NCI-H1694 treated with DMSO at 0.1 percent for 48 hours (cell line): ENCODE measurements at places on chromosomes 12 and 14.

DNA sequence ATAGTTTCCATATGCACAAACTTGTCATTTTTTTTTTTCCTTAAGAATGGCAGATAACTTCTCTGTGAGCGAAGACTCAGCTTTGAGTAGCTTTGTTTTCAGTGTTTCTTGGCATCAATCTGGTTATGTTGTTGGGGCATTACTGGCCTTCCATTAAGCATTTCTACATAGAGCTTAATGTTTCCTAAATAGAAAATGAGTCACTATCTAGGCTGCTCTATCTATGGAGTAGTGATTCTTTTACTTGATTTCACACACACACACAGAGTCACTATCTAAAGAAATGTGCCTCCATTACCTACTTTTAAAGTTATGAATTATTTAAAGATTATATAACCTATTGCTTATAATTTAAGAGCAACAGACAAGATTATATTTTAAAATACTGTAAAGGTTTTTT, 53.9 kb downstream of the TMEM260 start:
- DNase-seq, result no peak

GRCh38 chr12:3133405-3133783, 56.2 kb downstream of the TSPAN9 start:
- no peak for DNase-seq

DNA sequence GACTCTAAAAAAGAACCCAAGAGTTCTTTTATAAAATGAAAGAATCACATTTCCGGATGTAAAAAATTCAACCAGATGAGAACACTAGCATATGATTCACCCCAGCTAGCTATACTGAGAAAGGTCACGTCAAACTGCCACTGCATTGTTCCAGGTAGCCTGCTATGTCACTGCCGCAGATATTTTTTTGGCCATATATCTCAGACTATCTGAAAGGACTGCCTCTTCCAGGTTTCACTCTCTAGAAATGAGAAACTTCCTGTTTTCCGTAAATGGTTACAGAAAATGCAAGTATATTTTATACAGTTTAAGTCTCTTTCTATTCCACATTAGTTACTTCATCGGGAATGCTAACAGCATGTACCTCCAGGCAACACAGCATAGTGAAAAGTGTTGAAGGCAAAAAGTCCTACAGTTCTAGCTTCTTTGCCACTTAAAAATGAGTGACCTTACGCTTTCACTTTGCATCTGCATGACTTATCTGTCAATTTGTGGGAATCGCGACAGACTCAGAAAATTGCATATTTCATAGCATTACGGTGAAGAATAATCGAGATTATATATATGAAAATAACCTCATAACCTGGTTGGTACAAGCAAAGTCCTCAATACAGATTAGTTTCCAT, 105.2 kb downstream of the MED13L start:
- no peak for DNase-seq

- DNase-seq, result peak; percentile 86
Measured at GRCh38 chr14:89915114-89915878, 39.2 kb downstream of the EFCAB11 start.

- DNase-seq, result no peak
Measured at GRCh38 chr14:75725481-75725880, 64.4 kb downstream of the TTLL5 start.

DNA sequence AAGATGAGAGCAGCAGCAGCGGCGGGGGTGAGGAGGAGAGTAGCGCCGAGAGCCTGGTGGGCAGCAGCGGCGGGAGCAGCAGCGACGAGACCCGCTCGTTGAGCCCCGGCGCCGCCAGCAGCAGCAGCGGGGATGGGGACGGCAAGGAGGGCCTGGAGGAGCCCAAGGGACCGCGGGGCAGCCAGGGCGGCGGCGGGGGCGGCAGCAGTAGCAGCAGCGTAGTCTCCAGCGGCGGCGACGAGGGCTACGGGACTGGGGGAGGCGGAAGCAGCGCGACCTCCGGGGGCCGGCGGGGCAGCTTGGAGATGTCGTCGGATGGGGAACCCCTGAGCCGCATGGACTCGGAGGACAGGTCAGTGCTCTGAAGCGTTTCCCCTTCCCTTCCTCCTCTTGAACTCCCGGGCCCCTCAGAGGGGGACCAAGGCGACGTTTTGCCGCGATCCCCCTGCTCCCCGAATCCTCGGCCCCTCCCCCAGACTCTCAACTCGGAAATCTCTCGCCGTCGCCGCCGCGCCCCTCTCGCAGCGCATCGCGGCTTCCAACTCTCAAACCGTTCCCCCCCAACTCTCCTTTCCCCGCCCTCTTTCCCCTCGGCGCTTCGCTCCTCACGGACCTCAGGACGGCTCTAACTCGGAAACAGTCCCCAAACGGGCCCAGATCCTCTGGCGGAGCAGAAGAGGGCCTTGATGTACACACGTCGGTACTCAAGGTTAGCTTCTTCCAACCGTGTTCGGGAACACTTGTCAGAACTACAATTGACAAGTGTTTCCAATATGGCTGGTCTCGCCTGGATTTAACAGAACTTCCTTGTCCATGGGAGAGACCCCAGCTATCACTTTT, 947 bp downstream of the AEBP2 start:
- DNase-seq, result peak; percentile 19

DNA sequence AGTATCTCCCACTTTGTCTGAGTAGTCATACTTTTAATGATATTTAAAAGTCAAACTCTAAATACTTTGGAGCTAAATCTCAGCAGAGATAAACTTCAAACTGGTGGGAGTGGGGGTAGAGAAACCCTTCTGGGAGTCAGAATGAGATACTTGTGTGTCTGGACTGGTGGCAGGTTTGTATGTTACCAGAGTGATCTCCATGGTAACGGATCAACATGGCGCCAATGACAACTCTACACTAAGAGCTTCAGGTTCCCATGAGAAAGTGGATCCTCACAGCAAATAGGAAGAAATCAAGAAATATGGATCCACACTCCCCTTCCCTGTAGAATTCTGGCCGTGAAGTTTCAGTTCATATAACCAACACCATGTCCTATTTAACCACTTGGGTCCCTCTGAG, 121.9 kb downstream of the ETV6 start:
- no peak for DNase-seq

DNA sequence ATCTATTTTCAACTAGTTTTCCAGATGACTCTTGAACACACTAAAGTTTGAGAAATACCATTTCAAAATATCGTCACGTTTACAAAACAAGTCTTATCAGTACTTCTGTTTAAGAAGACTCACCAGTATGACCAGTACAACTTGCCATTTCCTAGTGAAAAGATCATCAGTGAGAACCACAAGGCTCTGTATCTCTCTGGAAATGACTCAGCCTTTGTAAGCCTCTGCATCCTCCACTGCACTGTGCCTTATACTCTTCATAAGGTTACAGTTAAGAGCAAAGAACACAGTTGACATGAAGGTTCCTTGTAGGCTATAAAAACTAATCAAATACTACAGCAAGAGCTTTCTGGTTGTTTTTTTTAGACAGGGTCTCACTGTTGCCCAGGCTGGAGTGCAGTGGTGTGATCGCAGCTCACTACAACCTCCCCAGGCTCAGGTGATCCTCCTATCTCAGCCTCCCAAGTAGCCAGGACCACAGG, 5.7 kb upstream of the VTI1B start:
- no peak for DNase-seq

- no peak for DNase-seq
Measured at GRCh38 chr12:119176267-119177055, 2.3 kb upstream of the HSPB8 start.

DNA sequence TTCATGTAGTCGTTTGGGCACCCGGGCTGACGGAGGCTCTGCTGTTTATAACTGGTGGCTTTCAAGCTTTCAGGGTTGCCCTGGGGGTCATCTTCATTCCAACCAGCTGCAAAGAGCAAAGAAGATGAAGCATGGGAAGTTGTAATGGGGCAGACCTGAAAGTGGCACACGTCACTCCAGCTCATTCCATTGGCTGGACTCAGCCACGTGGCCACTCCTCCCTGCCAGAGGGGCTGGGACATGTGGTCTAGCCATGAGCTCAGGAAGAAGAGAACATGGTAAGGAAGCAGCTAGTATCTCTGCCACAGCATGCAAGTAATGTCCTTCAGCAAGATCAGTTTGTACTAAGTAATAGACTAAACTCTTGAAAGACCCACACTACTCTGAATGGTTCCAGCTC, 51.7 kb upstream of the FERMT2 start:
- DNase-seq, result no peak

- no peak for DNase-seq
Measured at GRCh38 chr14:31283153-31283552, 75.6 kb upstream of the HECTD1 start.

DNA sequence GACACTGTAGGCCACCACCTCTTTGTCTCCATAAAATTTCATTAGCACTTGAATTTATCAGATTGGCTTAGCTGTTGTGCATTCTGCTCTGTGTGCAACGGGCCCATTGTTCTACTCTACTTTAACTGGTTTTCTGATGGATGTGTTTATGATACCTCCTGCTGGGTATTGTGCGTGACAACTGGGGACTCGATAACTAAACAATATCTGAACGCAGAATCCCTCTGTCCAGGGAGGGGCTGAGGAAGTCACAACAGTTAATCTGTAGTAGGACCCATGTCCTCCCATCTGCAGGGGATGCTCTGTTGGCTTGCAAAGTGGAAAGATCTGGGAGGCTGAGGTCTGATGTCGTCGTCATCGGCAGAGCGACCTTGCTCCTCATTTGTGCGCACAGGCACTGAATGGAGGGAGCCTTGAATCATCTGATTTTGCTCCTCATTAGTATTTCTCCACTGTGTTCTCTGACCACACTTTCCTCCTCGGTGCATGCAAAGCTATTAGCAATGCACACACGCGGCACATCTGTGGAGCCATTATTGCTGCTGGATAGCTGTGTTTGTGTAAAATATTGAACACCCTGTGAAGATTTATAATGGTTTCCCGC, 422.5 kb downstream of the NRXN3 start:
- no peak for DNase-seq

- DNase-seq, result no peak
Measured at GRCh38 chr14:89827265-89827664, 127.3 kb downstream of the EFCAB11 start.

DNA sequence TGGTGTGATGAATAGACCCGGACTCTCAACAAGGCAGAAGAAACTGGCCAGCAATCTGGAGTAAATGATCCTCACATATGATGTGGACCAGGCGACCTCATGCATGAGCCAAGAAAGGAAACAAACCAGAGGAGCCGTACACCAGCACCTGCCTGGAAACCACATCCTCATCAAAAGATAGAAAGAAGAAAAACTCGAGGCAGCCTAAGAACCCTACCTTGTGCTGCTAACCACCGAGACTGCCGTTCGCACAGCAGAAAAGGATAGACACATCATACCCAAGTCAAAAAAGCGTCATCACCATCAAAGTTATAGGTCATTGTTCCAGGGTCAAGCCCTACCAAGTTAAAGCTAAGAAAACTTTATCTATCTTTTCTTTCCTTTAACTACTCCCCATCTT, 66.7 kb downstream of the RESF1 start:
- no peak for DNase-seq

DNA sequence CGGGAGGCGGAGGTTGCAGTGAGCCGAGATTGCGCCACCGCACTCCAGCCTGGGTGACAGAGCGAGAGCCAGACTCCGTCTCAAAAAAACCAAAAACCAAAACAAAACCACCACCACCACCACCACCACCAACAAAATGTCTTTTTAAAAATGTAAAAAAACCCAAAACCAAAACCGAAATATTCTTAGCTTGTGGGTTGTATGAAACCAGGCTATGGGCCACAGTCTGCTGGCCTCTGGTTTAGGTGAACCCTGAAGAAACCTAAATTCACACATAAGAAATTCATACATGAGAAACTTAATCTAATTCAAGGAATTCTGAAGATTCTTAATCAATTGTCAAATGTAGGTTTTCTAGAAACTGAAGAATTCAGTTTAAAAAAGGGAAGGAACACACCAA, 37.6 kb downstream of the INSM2 start:
- no peak for DNase-seq

GRCh38 chr14:68665792-68666204, 127.1 kb downstream of the ZFP36L1 start:
- no peak for DNase-seq

GRCh38 chr14:26204728-26205479, 392.9 kb downstream of the NOVA1 start:
- no peak for DNase-seq

- no peak for DNase-seq
Measured at GRCh38 chr14:35305633-35306032, 13.5 kb downstream of the PSMA6 start.

DNA sequence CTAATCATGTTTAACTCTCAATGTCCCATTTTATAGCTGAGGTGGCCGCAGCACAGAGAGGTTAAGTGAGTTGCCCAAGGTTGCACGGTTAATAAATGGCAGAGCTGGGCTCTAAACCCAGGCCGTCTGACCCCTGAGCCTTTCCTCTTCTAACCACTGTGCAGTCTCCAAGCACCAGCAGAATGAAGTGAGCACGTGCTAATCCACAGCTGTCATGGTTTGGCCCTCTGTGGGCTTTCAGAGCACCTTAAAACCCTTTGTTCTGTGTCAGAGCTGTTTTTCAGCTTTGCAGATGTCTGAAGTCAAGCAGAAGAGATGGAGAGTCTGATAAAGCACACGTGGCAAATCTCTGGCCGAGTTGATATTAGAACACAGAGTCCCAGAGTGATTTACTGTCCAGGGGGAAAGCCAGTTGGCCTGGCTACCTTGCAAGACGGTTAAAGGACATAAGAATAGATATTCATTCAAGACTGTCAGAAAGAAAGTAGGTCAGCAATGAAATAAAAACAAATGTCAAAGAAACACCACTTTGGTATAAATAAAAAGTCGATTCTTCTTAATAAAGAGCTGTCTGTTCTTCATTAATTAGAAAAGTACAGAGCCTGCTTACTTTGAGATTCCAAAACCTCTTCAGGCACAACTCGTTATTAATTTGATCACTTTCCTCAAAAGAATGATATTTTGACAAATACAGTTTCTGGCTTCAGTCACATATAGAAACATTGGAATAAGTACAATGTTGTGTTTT, 107.3 kb downstream of the CRADD start:
- no peak for DNase-seq

DNA sequence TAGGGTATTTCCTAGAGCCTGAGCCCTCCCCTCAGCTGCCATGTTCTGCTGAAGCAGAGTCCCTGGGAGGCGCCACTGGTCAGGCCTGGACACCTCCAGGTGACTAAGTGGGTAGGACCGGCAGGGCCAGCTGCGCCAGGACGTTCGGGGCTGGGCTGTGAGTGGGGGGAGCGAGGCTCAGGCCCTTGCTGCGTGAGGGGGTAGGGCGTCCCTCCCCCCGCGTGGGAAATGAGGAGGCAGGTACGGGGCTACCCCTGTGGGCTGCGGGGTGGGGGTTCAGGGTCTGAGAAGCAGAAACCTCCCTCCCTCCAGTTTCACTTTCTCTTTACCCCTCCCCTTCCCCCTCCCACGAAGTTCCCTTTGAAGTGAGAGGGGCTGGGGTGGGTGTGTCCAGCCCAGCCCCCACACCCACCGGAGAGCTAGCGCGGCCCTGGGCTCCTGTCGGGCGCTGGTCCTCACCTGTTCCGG, 22.1 kb upstream of the KIF26A start:
- DNase-seq, result no peak

GRCh38 chr14:88682495-88683114, 110.1 kb downstream of the EML5 start:
- no peak for DNase-seq

GRCh38 chr12:113333877-113334785, 778 bp downstream of the SLC8B1 start:
- DNase-seq, result no peak

- no peak for DNase-seq
Measured at GRCh38 chr14:44982594-44982993, 20.6 kb downstream of the TOGARAM1 start.
